ENCODE measurements at places on chromosomes 7 and 10.
A peak's percentile ranks its signal among the peaks of the same experiment; 100 is the strongest.

DNA sequence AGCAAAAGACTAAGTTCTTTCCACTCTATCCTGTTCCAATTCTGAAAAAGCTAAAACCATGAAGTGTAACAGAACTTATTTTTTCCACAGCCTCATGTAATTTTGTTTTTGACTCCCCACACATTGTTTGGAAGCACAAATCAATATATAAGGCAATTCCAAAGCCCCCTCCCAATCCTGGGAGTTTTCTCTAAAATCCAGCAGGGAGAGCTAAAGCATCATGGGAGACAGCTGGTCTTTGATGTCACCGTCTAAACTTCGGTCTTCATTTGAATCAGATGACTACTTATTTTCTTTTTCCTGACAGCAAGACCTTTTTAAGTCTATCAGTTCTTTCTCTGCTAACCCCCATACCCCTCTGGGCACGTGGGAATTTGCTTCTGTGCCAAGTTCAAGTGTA lies 33.3 kb upstream of the PON1 start:
- H3K36me3 ChIP-seq, result no peaks in the 10 kb centered on the region
- H3K4me1 ChIP-seq, result no peaks in the 10 kb centered on the region
- no peaks in the 10 kb centered on the region for H3K27me3 ChIP-seq
- no peak overlapping the region for H3K4me3 ChIP-seq
- no peak for DNase-seq

DNA sequence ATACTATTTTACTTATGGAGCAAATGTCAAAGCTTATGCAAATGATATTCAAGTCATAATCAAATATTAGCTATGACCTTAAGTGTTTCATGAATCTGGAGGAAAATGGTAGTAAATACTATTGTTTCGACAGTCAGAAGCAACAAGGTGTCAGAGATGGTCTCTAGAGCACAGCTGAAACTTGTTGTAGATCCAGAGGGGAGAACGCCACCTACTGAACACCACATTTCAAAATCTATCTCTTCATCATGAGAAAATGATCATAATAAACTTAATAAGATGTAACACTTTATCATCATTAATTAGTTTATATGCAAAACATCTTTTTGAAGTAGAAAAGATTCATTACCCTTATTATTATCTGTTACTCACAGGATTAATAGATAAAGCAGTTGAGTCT lies 418.7 kb downstream of the GATA3 start:
- H3K4me1 ChIP-seq, result no peaks in the 10 kb centered on the region
- H3K27me3 ChIP-seq, result no peaks in the 10 kb centered on the region
- no peak overlapping the region for H3K27ac ChIP-seq
- peak; percentile 75 for DNase-seq

- no peak overlapping the region for H3K27ac ChIP-seq
- H3K27me3 ChIP-seq, result no peaks in the 10 kb centered on the region
- DNase-seq, result no peak
- no peaks in the 10 kb centered on the region for H3K36me3 ChIP-seq
Observed at GRCh38 chr7:464454-465401, 54.9 kb downstream of the PDGFA start.

GRCh38 chr7:50978633-50979215 lies 196.0 kb upstream of the GRB10 start:
- no peaks in the 10 kb centered on the region for H3K36me3 ChIP-seq
- no peaks in the 10 kb centered on the region for H3K4me1 ChIP-seq
- H3K27me3 ChIP-seq, result no peaks in the 10 kb centered on the region
- H3K27ac ChIP-seq, result no peak overlapping the region
- DNase-seq, result no peak
- no peak overlapping the region for H3K4me3 ChIP-seq

DNA sequence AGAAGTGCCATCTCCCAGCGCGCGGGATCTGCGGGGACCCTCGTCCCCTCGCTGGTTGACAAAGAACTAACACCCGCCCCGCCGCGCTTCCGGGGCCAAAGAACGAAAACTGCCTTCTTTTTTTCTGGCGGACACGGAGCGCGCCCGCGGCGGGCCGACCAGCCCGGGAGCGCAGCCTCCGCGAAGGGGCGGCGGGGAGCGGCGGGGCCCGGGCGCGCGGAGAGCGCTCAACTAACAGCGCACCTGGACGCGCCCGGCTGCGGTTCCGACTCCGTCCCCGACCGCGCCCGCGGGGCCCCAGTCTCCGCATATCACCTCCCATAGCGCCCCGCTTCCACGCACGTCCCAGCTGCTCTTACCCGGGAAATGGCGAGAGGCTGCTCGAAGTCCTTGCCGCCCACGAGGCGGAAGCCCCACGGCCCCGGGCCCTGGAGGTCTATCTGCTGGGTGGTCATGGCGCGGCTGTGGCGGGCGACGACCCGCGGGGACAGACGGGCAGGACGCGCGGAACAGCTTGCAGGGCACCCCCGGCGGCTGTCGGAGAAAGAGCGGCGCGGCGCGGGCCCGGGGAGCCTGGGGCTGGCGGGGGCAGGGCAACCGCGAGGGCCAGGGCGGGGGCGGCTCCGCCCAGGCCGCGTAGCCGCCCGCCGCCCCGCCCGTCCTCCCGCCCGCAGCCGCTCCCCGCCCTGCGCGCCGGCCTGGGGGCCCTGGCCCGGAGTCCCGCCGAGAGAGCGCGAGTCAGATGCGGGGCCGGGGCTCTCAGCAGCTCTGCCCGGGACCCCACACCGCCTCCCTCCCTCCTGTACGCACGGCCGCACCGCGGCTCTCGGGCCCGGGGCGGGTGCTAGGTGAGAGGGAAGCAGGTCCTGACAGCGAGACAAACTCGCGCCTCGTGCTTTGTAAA lies at the start of gene PDLIM1:
TSS of gene PDLIM1 (minus strand) at position 543 of the 904 bp plus-strand sequence. CDS start at position 455, 88 bp downstream.
- peaks cover 20% of the 10 kb centered on the region for H3K4me1 ChIP-seq
- peak within 1 kb of the TSS; percentile 49 for H3K4me3 ChIP-seq
- no peak within 1 kb of the TSS for H3K27ac ChIP-seq
- H3K36me3 ChIP-seq, result no peaks in the 10 kb centered on the region
- H3K27me3 ChIP-seq, result peaks cover 34% of the 10 kb centered on the region

DNA sequence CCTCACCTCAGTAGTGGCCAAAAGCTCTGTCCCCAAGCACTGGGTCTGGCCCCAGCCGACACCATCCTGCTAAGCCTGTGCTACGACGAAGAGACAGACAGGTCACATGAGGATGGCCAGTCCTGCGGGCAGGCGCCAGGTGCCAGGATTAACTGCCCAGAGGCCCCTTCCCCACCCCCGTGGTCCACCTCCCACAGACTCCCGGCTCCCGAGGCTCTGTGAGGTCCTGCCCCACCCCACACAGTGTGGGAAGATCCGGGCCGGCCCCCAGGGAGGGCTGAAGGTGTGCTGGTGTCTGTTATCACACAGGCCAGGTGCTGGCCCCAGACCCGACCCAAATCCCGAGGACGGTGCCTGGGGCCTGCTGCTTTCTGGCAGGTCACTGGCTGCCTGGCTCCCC lies 27.2 kb downstream of the CYP2W1 start:
- H3K27ac ChIP-seq, result no peak overlapping the region
- peaks cover 29% of the 10 kb centered on the region for H3K4me1 ChIP-seq
- no peaks in the 10 kb centered on the region for H3K27me3 ChIP-seq

DNA sequence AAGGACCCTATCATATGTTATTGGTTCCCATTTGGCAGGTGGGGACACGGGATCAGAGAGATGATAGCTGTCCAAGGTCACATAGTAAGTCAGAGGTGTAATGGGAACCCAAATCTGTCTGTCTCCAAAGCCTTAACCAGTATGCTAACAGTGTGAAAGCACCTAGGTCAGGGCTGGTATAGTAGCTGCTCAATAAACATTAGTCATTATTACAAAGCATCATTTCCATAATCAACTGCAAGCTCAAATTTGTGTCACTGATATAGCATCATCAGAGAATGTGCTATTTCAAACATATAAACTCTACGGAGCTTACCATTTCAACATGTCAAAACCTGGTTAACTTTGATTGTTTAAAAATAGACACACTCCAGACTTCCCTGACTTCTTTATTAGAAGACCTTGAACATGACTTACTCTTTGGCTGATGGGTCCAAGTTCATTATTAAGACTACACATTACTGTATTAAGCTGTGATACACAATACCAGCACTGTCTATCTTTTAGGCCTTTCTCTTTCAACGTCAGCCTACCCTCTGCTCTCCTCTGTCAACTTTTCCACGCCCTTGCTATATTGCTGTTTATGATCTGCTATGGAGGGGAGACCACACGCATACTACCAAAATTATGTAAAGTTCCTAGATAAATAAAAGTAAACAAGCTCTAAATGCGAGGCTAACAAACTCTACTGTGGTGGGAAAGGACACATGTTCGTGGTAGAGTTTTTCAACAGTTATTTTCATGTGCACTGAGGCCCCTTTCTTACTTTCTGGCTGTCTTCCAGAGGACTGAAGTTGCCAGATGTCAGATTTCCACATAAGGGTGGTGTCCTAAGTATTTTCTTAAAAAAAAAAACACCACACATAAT lies 33.6 kb downstream of the DNMBP start:
- H3K4me3 ChIP-seq, result no peak overlapping the region
- no peak overlapping the region for H3K27ac ChIP-seq

- no peak for DNase-seq
- H3K27ac ChIP-seq, result no peak overlapping the region
- H3K27me3 ChIP-seq, result no peaks in the 10 kb centered on the region
- H3K36me3 ChIP-seq, result no peaks in the 10 kb centered on the region
- H3K4me3 ChIP-seq, result no peak overlapping the region
Observed at GRCh38 chr7:77995717-77996116, 197.1 kb downstream of the PHTF2 start.

- no peak for DNase-seq
- H3K27ac ChIP-seq, result no peak overlapping the region
- H3K27me3 ChIP-seq, result peaks cover 2% of the 10 kb centered on the region
- no peak overlapping the region for H3K4me3 ChIP-seq
- H3K36me3 ChIP-seq, result no peaks in the 10 kb centered on the region
Observed at GRCh38 chr7:159040146-159040545, 104.5 kb downstream of the VIPR2 start.

GRCh38 chr10:44470784-44471183 lies 85.9 kb upstream of the CXCL12 start:
- no peak for DNase-seq
- no peaks in the 10 kb centered on the region for H3K4me1 ChIP-seq
- H3K4me3 ChIP-seq, result no peak overlapping the region
- H3K36me3 ChIP-seq, result no peaks in the 10 kb centered on the region
- peaks cover 2% of the 10 kb centered on the region for H3K27me3 ChIP-seq
- H3K27ac ChIP-seq, result no peak overlapping the region

DNA sequence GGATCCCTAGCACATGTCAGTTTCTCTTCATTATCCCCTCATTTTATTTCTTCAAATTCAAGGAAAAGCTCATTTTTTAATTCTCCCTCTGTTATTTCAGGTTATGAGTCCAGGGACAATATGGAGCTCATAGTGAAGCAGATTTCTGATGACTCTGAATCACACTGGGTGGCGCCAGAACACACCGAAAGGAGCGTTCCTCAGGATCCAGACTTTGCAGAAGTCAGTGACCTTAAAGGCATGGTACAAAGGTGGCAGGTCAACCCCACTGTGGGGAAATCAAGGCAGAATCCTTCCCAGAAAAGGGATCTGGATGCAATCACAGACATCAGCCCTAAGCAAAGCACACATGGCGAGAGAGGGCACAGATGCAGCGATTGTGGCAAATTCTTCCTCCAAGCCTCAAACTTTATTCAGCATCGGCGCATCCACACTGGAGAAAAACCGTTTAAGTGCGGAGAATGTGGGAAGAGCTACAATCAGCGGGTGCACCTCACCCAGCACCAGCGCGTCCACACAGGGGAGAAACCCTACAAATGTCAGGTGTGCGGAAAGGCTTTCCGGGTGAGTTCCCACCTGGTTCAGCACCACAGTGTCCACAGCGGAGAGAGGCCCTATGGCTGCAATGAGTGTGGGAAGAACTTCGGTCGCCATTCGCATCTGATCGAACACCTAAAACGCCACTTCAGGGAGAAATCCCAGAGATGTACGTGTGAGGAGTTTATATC lies 21.4 kb downstream of the ZKSCAN5 start:
- peaks cover 29% of the 10 kb centered on the region for H3K36me3 ChIP-seq
- no peak overlapping the region for H3K27ac ChIP-seq
- no peaks in the 10 kb centered on the region for H3K27me3 ChIP-seq

DNA sequence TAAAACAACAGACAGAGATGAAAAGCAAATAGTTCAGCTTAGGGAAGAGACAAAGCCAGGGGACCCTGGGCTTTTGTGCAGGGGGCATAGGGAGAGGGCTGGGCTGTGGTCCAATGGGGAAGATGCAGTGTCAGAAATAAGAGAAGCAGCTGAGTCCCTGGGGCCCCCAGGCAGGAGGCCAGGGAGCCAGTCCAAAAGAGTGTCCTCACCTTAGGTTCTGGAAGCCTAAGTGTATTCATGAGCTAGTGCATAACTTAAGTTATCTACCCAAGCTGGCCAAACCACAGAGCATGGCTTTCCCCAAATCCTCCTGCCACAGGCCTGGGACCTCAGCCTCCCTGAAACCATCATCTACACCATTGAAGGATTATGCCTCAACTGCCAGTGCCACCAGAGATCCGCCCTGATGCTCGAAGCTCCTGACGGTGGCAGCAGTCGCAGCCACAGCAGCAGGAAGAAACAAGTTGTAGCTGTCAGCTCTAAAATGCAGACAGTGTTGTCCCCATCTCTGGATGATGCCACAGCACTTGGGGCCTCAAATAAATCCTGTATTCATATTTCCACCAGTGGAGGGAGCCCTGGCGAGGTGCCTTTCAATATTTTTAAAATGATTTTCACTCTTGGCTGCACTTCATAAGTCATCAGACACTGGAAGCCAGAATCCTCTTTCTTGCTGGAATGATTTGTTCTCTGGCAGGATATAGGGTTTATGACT lies 574.6 kb downstream of the GRID1 start:
- DNase-seq, result no peak
- no peak overlapping the region for H3K27ac ChIP-seq
- H3K4me3 ChIP-seq, result no peak overlapping the region
- H3K36me3 ChIP-seq, result no peaks in the 10 kb centered on the region
- H3K27me3 ChIP-seq, result no peaks in the 10 kb centered on the region

DNA sequence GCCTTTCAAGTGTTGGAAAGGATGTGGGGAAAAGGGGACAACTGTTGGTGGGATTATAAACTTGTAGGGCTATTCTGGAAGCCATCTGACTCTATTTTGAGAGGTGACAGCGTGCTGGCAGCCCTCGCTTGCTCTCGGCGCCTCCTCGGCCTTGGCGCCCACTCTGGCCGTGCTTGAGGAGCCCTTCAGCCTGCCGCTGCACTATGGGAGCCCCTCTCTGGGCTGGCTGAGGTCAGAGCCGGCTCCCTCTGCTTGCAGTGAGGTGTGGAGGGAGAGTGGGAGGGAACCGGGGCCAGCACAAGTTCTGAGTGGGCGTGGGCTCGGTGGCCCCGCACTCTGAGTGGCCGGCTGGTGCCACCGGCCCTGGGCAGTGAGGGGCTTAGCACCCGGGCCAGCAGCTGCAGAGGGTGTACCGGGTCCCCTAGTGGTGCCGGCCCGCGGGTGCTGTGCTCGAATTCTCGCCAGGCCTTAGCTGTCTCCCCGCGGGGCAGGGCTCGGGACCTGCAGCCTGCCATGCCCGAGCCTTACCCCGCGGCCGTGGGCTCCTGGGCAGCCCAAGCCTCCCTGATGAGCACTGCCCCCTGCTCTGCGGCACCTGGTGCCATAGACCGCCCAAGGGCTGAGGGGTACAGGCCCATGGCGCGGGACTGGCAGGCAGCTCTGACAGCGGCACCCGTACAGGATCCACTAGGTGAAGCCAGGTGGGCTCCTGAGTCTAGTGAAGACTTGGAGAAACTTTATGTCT lies 33.6 kb downstream of the PLAU start:
- no peaks in the 10 kb centered on the region for H3K36me3 ChIP-seq
- no peaks in the 10 kb centered on the region for H3K27me3 ChIP-seq
- no peak overlapping the region for H3K27ac ChIP-seq
- DNase-seq, result no peak
- no peak overlapping the region for H3K4me3 ChIP-seq

All from CD4-positive, alpha-beta T cell (primary cell).